ENCODE measurements at places on chromosomes 2 and 18.
A peak's percentile ranks its signal among the peaks of the same experiment; 100 is the strongest.

- no peak for DNase-seq
These were observed 222.2 kb downstream of the C1D start for GRCh38 chr2:67840460-67841068.

- peak; percentile 60 for DNase-seq
These were observed 71.5 kb downstream of the RAB31 start for GRCh38 chr18:9779630-9780029.

- no peak for DNase-seq
These were observed 231.2 kb upstream of the CYP26B1 start for GRCh38 chr2:72378753-72379348.

GRCh38 chr2:225289659-225290058 lies 109.9 kb upstream of the NYAP2 start:
- DNase-seq, result no peak

GRCh38 chr2:201196003-201196402 lies 13.1 kb downstream of the CASP10 start:
- no peak for DNase-seq

GRCh38 chr2:8122520-8122919 lies 559.3 kb upstream of the ID2 start:
- no peak for DNase-seq

- DNase-seq, result peak; percentile 67
These were observed 568.4 kb downstream of the TNS1 start for GRCh38 chr2:217434180-217434975.

DNA sequence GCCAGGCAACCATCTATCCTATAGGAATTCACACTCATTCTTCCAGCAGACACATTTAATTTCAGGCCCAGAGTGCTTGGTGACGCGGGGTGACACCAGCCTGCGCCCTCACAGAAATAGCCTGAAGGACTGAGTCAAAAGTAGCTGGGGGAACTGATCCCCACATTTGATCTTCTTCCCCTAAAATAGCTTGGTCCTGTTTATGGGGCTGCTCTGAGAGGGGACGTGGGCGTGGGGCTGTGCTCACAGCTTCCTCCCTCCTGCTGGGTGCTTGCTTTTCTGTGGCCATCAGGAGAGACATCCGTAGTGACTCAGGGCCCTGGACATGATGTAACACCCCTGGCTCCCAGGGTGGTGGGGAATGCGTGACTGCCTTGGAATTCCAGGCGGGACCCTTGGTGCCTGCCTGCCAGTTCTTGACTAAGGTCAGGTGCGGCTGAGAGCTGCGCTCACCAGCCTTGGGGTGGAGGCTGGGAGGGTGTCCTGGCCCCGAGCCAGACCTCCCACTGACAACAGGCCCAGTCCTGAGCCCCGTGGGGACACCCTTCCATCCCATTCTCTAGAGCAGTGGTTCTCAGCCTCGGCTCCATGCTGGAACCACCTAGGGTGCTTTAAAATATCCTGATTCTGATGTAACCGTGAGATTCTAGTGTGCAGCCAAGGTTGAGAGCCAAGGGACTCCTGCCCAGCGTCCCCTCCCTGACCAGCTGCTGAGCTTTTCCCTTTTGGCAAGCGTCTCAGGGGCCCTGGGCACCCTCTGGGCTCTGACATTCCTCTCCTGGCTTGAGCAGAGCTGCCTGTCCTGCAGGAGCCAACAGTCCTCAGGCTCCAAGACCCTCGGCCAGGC lies 47.4 kb upstream of the SMAD7 start:
- peak; percentile 66 for DNase-seq

DNA sequence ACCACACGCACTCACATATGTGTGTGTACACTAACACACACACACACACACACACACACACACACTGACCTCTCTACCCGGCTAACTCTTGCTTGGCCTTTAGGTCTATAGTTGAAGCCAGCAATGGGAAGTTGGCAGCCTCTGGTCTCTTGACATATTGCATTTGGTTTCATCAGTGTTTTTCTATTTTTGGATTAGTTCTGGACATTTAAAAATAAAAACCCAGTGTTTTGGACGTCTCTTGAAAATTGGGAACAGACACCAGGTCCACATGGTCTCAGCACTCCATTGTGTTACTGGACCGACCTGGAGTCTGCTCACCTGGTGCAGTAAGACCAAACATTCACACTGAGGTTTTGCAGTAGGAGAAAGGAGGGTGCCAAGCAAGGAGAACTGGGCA lies 50.4 kb upstream of the AFF3 start:
- DNase-seq, result no peak

GRCh38 chr18:48547531-48547981 lies 8.7 kb downstream of the CTIF start:
- DNase-seq, result no peak
